ENCODE measurements at places on chromosomes 7 and 10.

GRCh38 chr7:19121977-19122588 is 4.6 kb upstream of the TWIST1 start:
- no peak for DNase-seq

GRCh38 chr10:69415951-69416350 is 767 bp downstream of the TACR2 start:
- DNase-seq, result no peak

DNA sequence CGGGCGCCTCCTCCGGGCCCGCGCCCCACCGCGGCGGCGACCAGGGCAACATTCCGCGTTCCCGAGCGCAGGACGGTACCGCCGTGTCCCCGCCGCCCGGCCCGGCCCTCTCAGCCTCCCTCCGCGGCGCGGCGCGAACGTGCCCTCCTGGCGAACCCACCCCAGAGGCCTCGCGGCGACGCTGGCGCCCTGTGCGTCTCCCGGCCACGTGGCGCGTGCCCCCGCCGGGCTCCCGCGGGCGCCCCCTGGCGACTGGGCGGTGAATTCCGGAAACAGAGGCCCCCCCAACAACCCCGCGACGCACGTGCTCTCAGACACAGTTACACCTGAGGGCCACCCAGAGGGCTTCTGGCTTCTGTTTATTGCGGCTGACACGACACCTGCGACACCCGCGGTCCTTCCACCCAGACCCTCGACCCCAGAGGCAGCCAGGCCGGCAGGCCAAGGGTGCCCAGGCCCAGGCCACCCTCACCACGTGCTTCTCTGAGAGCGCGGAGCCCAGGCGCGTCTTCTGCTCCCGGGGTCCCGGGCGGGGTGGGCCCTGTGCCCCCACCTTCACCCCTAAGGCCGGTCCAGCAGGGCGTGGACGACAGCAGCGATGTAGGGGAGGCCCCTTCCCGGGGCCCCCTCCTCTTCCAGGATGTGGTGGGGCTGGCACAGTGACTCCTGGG is at the start of gene SAP25:
Gene SAP25, minus strand, starts transcription at position 210 of the 671 bp plus-strand sequence. Its CDS starts 158 bp downstream, at position 52.
- no peak for DNase-seq

DNA sequence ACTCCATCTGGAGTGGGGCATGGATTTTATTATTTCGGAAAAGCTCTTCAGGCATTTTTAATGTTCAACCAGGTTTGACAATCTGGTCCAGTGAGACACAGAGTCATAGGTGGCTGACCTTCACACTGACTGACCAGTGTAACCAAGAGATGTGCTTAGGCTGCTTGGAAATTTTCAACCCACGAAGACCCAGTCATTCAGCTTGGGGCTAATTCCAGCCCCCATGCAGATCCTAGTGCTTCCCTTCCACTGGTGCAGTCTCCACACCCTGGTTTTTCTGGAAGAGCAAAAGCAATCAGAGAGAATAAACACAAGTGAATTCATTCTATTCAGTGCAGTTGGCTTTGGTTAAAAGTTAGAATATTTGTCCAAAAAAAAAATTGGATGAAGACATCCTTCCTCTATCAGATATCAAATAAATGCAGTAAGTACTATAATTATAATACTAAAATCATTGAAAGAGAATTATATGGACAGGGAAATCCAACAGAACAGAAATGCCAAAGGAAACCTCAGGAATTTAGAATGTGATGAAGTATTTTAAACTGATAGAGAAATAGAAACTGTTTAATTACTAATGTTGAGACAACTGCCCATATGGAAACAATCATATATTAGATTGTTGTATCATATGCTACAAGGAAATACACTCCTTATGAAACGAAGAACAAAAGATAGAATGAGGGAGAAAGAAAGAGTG is 178.0 kb downstream of the NPSR1 start:
- DNase-seq, result no peak

DNA sequence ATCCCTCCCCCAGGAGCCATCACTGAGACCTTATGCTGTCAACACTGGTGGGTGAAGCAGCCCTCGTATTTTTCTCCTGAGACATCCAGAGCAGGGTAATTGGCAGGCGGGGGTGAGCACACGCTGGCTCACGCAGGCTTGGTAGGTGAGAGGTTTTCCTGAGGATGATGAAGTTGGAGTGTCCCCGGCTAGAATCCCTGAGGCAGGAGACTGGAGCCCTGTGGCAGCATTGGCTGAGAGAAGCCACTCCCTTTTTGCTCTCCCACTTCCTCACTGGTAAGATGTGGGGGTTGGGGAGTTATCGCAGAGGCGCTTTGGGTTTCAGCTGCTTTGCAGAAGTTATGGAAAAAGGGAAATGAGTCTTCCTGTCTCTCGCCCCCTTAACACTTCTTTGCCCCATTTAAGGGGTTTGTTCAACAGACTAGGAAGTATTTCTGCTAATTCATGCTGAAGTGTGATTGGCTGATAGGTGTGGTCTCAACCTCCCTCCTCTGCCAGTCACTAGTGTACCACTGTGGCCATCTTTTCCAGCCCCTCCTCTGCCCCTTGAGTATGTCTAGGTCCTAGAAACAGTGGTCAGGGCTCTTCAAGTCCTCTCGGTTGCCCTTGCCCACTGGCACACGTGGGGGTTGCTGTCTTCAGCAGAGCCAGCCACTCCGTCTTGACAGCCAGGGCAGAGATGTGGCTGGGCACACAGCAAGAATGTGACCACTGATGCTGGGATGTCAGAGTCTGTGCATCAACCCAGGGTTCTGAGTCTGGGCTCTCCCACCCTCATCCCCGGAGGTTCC is 5.7 kb downstream of the ARPC1B start:
- no peak for DNase-seq

- DNase-seq, result no peak
Observed at GRCh38 chr10:28326516-28327490, 23.9 kb upstream of the MPP7 start.

- DNase-seq, result no peak
Observed at GRCh38 chr7:22855049-22855392, 32.4 kb upstream of the TOMM7 start.

- peak; percentile 14 for DNase-seq
Observed at GRCh38 chr10:69914398-69915214, 112.9 kb downstream of the COL13A1 start.

GRCh38 chr10:61798713-61799112 is 102.8 kb upstream of the ARID5B start:
- no peak for DNase-seq

DNA sequence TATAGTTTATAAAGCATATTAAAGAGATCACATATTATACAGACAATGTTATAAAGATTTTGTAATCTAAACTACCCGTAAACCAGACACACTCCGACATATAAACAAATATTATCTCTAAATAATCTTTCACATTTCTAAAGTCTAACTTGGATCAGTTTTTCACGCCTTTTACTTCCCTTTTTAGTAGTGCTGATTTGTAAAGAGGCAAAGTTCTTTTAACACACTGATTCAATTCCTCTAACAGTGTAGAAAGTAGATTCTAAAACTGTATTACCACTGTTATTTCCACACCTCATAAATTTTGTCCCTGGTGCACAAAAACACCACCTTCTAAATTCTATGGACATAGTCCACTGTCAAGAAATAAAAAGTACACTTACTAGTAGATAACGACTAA is 230.9 kb downstream of the DOCK4 start:
- no peak for DNase-seq

DNA sequence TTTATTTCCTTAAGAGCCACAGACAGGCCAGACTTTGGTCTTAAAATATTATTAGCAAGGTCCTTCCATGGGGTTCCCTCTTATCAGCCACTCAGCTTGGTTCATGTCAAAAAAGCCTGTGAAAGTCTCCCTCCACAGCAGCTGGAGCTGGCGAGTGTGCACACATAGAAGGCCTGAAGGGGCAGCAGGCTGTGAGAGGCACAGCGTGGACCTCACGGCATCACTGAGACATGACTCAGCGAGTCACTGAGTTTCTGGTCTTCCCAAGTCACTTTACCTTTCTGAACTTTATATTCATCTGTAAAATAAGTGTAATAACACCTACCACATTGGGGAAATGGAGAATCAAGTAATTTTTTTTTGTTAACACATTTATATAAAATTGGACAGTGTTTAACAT is 8.7 kb downstream of the TAF3 start:
- no peak for DNase-seq

GRCh38 chr10:31557854-31558253 is 238.8 kb downstream of the ZEB1 start:
- no peak for DNase-seq

DNA sequence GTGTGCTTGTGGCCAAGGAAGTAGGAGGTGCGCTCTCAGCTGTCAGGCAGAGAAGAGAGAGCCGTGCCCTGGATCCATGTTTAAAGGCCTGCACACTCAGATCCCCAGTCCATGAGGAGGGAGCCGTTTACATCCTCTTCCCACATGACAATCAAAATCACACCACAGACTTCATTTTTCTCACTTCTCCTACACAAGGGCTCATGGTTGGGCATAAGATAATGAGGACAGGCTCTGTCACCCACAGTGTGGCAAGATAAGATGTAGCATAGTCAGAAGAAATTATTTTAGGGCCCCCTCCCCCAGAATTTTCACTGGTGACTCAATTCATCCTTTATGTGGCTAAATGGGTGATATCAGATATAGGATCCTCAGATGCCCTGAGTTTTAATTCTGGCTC is 35.9 kb upstream of the INHBA start:
- DNase-seq, result no peak

GRCh38 chr7:95269640-95270039 is 54.7 kb downstream of the PON1 start:
- no peak for DNase-seq

- no peak for DNase-seq
Observed at GRCh38 chr10:13993169-13993568, 337.6 kb downstream of the FRMD4A start.

GRCh38 chr10:19941206-19941880 is 125.1 kb downstream of the PLXDC2 start:
- no peak for DNase-seq

GRCh38 chr7:48090095-48090805 is 1.2 kb downstream of the UPP1 start:
- DNase-seq, result no peak

GRCh38 chr10:72126184-72126871 is 38.0 kb upstream of the SPOCK2 start:
- DNase-seq, result no peak

DNA sequence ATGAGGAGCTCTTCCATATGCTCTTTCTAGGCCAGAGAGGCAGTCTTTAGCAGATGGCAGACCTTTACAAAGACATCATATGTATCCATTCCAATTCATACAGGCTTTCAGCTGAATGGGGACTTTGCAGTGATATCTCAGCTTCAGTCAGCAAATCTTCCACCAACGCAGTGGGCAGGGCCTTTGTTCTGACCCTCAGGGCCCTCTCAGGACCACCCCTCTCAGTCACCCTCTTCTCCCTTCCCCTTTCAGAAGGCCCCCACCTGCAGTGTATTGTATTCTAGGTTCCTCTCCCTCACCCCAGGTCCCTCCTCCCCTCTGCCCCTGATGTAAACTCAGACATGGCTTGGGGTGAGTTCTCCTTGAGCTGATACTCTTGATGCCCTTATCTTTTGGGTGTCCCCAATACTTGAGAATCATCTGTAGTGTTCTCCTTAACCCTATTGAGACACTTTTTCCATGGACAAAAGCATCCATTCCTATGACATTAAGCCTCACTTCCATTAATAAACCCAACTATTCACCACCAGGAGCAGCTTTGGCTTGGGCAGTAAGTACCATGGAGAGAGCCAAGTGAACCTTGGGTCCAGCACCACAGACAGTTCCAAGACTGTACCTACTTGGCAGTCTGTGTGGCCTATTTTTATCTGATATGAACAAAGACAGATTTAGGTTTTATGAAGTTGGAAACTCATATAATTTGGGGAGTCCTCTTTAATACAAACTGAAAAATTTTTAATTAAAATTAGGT is 62.7 kb downstream of the ADCYAP1R1 start:
- DNase-seq, result no peak

GRCh38 chr10:3140280-3140679 is 32.3 kb downstream of the PITRM1 start:
- no peak for DNase-seq

DNA sequence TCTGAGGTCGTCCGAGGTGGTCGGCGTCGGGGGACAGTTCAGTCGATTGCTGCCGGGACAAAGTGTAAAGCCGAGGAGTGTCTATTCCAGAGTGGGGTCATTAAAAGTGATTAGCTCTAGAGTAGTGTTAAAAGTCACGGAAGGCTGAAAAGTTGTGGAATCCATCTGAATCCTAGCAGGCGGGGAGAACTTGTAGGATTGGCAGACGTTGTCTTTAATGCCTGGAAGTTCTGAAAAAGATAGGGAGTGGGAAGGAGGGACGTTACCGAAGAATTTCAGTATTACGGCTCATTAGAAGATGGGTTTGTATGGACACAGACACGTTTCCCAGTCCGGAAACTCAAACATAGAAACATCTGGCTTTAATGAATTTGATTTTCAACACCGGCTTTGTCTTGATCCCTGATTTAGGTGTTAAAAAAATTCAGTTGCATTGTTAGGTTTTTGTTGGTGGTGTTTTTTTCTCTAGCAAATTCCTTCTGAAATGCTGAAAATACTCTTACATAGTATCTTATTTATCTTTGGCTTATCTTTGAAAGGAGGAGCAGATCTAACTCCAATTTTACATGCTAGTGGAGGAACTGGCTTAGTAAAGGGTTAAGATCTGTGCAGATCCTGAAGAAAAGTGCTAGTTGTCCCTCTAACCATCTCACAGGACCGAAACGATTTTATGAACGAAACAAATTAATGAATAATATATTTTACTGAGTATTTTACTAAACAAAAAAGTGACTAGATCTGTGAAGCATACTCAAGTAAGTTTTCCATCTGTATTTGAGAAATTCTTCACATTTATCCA is 900 bp downstream of the MKLN1 start:
- no peak for DNase-seq

DNA sequence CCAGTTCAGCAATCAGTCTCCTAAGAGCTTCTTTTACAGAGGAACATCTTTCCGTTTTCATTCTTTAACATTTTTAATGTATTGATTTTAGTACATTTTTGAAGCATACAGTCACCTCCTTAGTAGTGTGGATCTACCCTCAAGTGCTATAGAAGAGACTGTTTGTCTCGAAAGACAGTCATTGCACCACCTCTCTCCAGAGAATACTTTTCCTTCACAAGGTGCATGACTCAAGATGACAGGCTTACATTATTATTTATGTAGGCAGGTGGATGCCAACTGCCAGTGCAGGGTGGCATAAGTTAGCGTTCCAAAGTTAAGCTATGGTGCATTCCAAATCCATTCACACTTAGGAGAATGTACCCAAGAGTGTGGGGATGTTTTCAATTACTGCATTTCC is 71.8 kb downstream of the ZEB1 start:
- no peak for DNase-seq

GRCh38 chr7:7746458-7746857 is 28.1 kb upstream of the RPA3 start:
- DNase-seq, result no peak

GRCh38 chr10:77613476-77614130 is 24.0 kb downstream of the KCNMA1 start:
- no peak for DNase-seq

DNA sequence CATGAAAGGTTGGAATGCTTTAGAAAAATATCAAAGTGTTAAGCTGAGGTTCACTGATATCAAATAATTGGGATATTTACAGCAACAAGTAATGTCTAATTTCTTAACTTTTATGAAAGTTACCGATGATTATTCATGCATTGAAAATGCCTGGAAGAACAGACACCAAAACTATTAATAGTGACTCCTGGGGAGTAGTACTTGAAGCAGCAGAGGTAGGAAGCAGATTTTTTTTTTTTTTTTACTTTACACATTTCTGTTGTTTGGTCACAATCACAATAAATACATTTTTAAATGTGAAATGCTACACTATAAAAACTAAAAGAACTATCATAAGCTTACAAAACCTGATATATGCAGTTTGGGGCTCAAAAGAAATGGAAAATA is 70.5 kb upstream of the FGL2 start:
- DNase-seq, result no peak

- no peak for DNase-seq
Observed at GRCh38 chr7:73830681-73831583, at the start of gene CLDN4. Gene CLDN4, plus strand, starts transcription at chr7:73830996. Its CDS starts 206 bp downstream, at chr7:73831202.

GRCh38 chr10:14459665-14460064 is 128.9 kb upstream of the FRMD4A start:
- no peak for DNase-seq

All from stimulated activated CD8-positive, alpha-beta memory T cell treated with anti-CD3 and anti-CD28 coated beads, Interleukin-15, amount 100 ng/mL, for 4 hours (primary cell).